ENCODE measurements at places on chromosomes 7 and 10. TPM values are rescaled to one million over a fixed set of nuclear protein-coding genes. Genes with fewer than 3 reads are reported as not detected.

DNA sequence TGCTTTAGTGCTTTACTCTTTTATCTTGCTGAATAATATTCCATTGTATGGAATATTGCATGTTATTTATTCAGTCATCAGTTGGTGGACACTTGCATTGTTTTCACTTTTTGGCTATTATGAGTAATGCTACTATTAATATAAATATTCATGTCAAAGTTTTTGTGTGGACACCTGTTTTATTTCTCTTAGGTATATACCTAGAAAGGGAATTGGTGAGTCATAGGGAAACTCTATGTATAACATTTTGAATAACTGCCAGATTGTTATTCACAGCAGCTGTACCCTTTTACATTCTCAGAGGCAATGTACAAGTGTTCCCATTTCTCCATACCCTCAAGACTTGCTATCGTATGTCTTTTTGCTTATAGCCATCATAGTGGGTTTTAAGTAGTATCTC lies 268.7 kb downstream of the SEMA3A start:
- DNase-seq, result no peak

GRCh38 chr10:124447751-124448466 lies 1.9 kb downstream of the NKX1-2 start:
- DNase-seq, result no peak

DNA sequence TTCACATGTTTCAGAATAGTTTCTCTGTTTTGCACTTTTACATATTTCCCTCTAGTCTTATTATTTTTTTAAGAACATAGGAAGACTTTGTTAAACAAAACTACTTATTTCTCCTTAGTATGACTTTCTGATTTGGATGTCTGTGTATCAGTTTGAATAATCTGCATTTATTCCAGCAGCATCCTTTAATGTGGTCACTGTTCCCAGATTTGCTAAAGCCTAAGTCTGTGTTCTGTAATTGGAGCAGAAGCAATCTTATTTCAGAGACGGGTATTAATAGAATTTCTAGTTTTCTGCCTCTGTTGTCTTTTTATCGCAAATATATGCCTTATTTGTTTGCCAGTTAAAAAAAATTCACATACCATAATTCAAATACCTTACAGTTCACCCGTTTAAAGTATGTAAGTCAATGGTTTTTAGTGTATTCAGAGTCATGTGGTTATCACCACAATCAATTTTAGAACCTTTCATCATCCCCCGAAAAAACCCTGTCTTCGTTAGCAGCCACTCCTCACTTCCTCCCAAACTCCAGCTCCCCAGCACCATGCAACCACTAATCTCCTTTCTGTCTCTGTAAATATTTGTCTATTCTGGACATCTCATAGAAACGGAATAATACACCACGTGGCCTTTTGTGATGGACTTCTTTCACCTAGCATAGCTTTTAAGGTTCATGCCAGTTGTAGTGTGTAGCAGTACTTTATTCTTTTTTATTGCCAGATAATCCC lies 58.7 kb downstream of the INPP5F start:
- DNase-seq, result no peak

DNA sequence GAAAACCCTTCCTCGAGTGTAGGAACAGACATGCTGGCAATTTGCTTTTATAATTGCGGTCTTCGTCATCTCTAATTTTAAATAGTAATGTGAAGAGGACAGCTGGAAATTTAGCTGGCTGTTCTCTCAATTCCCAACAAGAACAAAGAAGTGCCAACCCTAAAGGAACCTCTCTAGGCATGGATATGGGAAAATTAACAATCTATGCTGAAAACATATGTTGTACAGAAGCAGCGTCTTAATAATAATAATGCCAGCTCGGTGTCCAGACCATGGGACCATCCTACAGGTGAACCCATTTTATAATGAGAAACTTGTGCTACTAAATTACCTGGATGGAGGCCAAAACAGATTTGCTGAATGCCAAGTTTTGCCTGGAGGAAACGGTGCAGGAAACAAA lies 641.4 kb upstream of the MGMT start:
- no peak for DNase-seq

DNA sequence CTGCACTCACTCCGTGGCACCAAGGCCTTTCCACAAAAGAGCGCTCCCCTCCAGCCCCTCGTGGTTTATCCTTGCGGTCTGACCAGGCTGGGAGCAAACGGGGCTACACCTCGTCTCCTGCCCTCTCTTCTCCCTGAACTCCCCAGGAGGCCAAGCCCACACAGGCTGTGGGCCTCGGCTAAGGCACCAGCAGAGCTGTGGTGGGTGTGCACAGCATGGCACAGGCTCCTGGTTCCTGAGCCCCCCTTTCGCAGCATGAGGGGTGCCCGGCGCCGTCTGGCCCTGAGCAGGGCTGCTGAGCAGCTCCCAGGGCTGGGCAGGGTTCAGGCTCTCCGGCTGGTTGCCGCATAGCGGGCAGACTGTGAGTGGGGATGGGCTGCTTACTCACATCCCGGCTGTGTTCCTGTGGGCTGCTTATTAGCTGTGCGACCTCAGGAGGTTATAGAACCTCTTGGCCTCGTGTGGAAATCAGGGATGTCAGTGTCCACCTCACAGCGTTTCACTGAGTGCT lies 90.4 kb downstream of the ZMIZ1 start:
- DNase-seq, result no peak

DNA sequence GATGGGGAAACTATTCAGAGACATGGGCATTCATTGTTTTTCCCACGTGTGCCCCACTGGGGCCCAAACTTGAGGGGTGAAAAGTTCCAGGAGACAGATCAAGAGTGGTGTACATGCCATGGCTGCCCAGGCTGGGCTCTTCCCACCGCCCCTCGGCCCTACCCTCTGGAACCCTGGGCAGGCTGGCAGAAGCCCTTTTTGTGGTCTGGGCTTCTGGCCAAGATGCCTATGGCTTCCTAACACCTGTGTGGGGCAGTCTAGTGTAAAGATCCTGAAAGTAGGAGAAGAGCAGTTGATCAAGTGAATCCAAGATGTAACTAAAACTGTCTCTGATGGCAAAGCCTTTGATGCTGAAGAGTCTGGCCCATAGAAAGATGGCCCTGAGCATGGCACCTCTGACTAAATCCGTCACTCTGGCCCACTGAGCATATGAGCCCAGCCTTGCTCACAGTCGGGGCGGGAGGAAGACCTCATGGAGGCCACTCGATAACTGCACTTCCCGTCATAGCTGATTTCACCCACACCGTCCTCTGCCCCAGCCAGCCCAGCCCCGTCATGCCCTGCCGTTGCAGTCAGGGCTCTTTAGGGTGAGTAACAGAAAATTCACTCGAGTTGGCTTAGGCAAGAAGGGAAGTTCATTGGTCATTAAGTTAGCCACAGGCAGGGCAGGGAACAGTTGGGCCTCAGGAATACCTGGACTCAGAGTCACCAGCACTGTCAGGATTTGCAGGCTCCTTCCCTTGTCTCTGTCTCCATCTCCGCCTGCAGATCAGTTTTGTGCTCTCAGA lies 37.9 kb upstream of the MTPAP start:
- no peak for DNase-seq

DNA sequence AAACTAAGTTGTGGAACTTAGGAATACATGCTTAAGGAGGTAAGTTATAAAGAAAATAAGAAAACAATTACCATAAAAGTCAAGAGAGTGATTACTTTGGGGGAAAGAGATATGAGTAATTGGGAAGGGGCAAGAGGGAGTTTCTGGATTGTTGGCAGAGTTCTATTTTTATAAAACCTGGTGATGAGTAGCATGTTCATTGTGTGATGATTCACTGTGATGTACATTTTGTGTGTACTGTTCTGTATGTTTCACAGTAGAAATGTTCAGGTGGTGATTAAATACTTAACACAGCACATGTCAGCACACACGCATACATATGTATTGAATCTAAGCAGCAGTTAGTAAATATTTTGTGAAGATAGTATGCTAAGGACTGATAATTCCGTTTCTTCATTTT lies 9.7 kb upstream of the OIT3 start:
- DNase-seq, result no peak

- no peak for DNase-seq
Observed at GRCh38 chr10:58575491-58575890, 62.8 kb downstream of the BICC1 start.

GRCh38 chr10:26931223-26931622 lies 70.5 kb upstream of the ABI1 start:
- no peak for DNase-seq

The AP5Z1 gene
- polyA plus RNA-seq, result 27.3 TPM

The CNNM2 gene
- polyA plus RNA-seq, result 3.7 TPM

The EZH2 gene
- 15.3 TPM for polyA plus RNA-seq

The PIK3AP1 gene
- 0.04 TPM for polyA plus RNA-seq

The PNLIP gene
- polyA plus RNA-seq, result not detected

Measured in BJ (cell line).